Astrocyte (in vitro differentiated cells and primary cell): ENCODE measurements at places on chromosomes 6 and 20. TPM values are rescaled to one million over a fixed set of nuclear protein-coding genes. Genes with fewer than 3 reads are reported as not detected.

SIRPB2 gene
- not detected in 2 replicates for total RNA-seq

ZKSCAN4 gene
- 3.9 TPM in 2 replicates for total RNA-seq

SPATA25 gene
- 0.67 and 1.7 TPM in 2 replicates for total RNA-seq

SLC35F1 gene
- total RNA-seq, result 0.72 and 1.0 TPM in 2 replicates

CFAP61 gene
- not detected in 2 replicates for total RNA-seq

DNA sequence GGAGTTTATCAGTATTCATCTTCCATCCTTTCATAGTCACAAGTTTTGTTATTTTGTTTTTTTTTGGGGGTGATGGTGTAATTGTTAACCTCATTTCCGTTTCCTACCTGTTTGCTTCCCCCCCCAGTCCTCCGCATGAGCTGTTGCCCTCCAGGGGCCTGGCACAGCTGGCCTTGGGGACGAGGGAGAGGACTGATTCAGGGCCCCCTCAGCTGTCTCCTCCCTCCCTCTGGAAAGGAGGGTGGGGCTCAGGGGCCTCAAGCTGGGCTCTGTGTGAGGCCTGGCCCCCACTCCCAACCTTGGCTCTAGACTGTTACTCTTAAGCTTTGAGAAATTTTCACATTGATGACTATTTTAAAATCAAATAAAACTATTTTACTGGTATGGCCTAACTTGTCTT, 4.0 kb downstream of the LRRC73 start:
- H3K27me3 ChIP-seq, result no peaks in the 10 kb centered on the region
- H3K4me1 ChIP-seq, result peaks cover 11% of the 10 kb centered on the region
- no peak overlapping the region for H3K4me3 ChIP-seq
- no peak overlapping the region for H3K27ac ChIP-seq

DNA sequence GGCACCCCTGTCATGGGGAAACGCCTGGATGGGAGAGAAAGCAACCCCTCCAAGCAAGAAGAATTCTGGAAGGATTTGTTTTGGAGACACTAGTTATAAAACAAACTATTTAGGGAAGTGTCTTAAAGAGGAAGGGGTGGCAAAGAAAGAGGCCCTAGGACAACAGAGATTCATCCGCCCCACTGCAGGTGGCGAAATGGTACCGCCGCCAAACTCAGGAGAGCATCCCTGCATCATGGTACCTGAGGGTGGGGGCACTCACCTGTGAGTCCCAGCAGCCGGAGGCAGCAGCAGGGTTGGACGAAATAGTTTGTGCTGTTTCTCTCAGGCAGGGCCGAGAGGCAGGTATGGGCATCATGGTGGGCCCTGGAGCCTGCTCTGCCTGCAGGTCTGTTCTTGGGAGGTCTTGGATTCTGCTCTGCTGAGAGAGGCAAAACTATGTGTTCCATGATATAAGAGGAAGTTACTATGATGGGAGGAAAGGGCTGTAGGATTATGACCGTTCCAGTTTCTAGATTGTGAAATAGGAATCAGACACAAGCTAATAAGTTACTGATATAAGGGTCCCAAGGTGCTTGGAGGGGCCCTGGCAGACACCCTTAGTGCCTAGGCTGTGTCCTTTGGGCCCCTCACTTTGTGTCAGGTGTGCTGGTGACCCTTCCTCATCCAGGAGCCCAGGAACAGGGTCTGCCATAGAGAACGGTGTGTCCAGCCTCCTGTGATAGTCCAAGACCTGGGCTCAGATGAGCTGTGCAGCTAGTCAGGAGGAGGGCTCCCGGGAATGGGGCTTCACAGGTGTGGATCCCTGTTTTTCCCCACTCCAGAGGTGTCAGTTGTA, 20.4 kb downstream of the SIRPD start:
- H3K36me3 ChIP-seq, result no peaks in the 10 kb centered on the region
- DNase-seq, result no peak
- H3K4me3 ChIP-seq, result no peak overlapping the region
- H3K27me3 ChIP-seq, result peaks cover 2% of the 10 kb centered on the region
- no peak overlapping the region for H3K27ac ChIP-seq

DNA sequence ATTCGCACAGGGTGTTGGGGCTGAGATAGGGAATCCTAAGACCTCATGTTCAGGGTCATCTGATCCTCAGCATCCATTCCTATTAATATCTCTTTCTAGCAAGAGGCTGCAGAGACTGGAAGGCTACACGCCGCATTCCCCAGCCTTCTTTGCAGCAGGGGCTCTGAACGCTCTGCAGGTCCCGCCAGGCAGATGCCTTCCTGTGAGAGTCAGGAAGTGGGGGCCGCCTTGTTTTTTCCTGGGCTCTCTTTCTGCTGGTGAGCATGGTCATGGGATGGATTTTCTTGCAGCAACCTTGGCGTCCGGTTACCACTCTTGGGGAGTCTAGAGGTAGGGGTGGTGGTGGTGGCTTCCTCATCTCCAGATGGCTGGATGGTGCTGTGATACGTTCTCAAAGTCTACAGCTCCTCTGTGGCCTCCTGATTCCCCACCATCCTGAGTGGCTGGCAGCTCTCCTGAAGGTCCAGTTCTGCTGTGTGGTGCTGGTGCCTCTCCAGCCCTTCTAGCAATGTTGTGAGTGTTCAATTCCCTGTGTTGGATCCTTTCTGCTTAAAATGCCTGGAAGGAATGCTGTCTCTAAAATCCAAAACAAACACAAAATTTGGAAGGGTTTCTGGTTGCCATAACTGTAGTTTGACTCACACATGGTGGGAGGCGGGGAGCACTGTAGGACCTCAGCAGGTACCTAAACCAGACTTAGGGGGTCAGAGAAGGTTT, 111.9 kb downstream of the CEBPB start:
- peaks cover 29% of the 10 kb centered on the region for H3K4me1 ChIP-seq
- H3K27ac ChIP-seq, result no peak overlapping the region
- peak; percentile 73 for DNase-seq
- no peaks in the 10 kb centered on the region for H3K27me3 ChIP-seq

- H3K4me1 ChIP-seq, result no peaks in the 10 kb centered on the region
- no peak for DNase-seq
- H3K4me3 ChIP-seq, result no peak overlapping the region
- H3K27me3 ChIP-seq, result no peaks in the 10 kb centered on the region
Measured at GRCh38 chr20:4775322-4776078, 53.8 kb downstream of the PRND start.

DNA sequence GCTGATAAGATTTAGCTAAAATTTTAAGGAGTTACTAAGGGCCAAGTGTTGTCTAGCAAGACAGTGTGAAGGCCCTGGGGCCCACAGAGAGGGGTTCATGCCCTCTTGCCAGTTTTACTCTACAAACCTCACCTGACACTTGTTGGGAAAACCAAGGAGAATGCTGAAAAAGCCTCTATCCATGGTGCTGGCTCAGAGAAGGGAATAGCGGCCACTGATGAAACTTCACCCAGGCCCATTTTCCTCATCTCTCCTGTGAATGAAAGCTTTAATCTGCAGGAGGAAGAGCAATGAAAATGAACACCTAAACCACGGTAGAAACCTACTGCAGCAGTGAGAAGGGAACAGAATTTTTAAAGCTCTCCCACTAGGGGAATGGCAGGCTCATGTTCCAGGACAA, 317.3 kb upstream of the CNR1 start:
- no peak overlapping the region for H3K27ac ChIP-seq
- H3K27me3 ChIP-seq, result no peaks in the 10 kb centered on the region
- H3K4me3 ChIP-seq, result no peak overlapping the region
- H3K36me3 ChIP-seq, result no peaks in the 10 kb centered on the region

GRCh38 chr6:43934183-43934802, 164.3 kb downstream of the VEGFA start:
- H3K27ac ChIP-seq, result no peak overlapping the region
- H3K4me1 ChIP-seq, result peaks cover 12% of the 10 kb centered on the region
- no peak for DNase-seq
- H3K4me3 ChIP-seq, result no peak overlapping the region

DNA sequence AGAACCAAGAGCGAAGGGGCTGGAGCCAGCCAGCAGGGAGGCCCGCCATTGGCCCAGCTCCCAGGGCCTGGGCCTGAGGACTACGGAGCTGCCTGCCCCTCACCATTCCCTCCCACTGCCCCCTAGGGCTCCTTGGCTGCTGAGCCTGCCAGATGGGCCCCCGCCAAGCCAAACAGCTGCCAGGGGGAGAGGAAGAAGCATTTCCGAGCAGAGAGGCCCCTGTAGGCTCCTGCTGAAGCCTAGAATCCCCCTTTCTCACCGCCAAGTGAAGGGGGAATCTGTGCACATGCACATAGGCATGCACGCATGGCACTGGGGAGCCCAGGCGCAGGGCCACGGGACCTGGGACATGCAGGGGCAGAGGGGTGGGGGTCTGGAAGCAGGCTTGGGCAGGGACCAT, 28.5 kb upstream of the MRPS18A start:
- H3K27ac ChIP-seq, result no peak overlapping the region
- no peaks in the 10 kb centered on the region for H3K36me3 ChIP-seq
- peaks cover 7% of the 10 kb centered on the region for H3K4me1 ChIP-seq
- H3K27me3 ChIP-seq, result peaks cover 26% of the 10 kb centered on the region

DNA sequence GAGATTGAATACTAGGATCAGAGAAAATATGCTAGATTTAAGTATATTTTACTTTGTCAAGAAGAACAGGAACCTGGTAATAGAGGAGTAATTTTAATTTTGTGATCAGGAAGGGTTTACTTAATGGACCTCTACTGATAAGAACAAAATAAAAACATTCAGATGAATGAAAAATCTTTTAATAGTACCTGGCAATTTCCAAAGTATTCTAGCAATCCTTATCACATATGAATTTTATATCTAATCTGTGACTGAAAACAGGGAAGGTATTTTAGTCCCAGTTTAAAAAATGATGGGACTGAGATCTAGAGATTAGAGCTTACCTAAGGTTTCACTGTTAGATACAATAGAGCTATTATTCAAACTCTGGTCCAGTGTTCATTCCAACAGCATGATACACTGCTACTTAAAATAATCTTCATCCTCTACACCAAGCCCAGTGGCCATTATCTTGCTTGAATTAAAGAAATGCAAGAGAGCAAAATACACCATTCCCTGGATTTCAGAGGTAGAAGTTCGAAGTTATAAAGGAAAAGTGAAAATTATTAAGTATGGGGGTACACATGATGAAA, 13.5 kb downstream of the SLC17A5 start:
- DNase-seq, result peak; percentile 43
- H3K4me3 ChIP-seq, result no peak overlapping the region
- H3K36me3 ChIP-seq, result peaks cover 5% of the 10 kb centered on the region
- no peak overlapping the region for H3K27ac ChIP-seq
